ENCODE measurements at places on chromosomes 3 and 15. TPM values are rescaled to one million over a fixed set of nuclear protein-coding genes. Genes with fewer than 3 reads are reported as not detected.

DAPK2 gene
- total RNA-seq, result 0.47 TPM

DNA sequence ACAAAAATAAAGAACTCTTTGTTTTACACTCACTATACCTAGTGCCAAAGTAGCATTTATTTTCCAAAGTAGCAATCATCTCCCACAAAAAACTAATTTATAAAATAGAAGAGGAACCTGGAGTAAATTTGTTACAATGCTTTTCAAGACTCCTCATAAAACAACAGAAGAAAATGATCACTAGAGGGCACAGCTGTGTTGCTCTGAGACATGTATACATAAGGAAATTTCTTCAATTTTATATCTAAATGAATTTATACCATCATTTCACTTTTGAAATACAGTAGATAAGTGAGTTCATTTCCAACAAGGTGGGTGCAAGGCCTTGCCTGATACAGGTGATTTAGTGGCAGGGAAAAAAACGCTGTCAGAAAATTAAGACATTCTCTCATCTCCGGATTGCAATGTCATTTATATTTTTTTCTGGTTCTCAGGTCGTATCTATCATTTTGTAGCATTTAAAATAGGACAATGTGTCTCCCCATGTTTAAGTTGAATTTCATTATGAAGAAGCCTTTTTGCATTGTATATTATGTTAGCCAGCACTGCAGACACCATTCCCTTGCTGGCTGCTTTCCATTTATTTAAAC, 25.3 kb upstream of the ARHGEF26 start:
- no peak for DNase-seq

RTP4 gene
- total RNA-seq, result not detected

C3orf22 gene
- not detected for total RNA-seq

DNA sequence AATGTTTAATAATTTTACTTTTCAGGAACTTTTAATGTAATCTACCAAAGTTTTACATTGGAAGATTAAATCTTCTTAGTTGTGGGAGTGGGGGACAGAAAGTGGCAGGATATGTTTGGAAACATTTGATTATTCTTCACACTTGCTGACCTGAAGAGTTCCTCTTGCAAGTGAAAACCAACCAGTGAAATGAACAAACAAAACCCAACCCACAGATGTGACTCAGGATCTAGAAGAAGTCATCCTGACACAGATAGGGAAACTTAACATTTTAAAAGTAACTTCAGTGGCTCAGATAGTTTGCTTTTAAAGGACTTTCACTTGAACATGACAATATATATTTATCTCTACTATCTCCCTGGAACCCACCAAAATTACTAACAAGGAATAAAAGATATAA, 55.4 kb downstream of the ASTE1 start:
- no peak for DNase-seq

SLC22A14 gene
- 0.35 TPM for total RNA-seq

- DNase-seq, result no peak
Measured at GRCh38 chr15:68554721-68555678, 23.8 kb upstream of the CORO2B start.

DNA sequence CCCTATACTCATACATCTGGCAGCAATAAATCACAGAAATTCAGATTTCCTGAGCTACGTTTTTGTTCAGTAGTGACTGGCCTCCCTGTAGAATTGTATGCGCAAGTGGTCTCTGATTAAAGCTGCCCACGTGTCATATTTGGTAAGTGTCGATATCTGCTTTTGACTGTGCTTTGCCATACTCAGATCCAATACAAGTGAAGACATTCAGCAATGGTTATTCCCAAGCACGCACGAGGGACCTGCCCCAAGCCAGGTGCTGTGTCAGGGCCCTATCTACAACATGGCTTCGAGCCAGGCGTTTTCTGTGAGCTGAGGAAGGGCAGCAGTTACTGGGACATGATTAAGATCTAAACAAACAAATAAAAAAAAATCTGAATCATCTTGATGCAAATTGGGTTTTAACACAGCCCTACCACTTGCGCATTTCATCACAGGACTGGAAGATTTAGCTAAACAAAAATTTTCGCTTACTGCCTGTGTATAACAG, 47.2 kb upstream of the ICE2 start:
- peak; percentile 99 for DNase-seq

DNA sequence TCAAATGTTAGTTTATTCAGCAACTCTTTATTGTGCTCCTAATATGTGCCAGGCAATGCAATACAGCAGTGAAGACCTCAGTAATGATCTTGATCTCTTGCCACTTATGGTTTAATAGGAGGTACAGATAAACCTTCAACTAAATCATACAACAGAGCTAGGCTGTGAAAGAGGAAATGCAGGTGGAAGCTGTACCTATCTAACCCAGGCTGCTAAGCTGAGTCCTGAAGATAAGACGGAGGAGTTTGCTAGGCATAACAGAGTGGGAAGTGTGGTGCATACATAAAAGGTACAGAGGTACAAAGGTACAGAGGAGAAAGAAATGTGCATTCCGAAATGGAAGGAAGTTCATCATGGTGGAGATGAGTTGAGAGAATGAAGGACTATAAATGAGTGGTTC, 35.0 kb downstream of the KBTBD8 start:
- no peak for DNase-seq

VGLL4 gene
- 52.2 TPM for total RNA-seq

- no peak for DNase-seq
Measured at GRCh38 chr3:119762876-119763275, 19.0 kb upstream of the NR1I2 start.

GRCh38 chr15:51830276-51830806, 888 bp downstream of the TMOD3 start:
- no peak for DNase-seq
